ENCODE measurements at places on chromosomes 4 and X. TPM values are rescaled to one million over a fixed set of nuclear protein-coding genes. Genes with fewer than 3 reads are reported as not detected.

SERPINA7 gene
- not detected for total RNA-seq

VCX gene
- total RNA-seq, result not detected

AKAP4 gene
- total RNA-seq, result not detected

AKAP14 gene
- not detected for total RNA-seq

UGT2B17 gene
- not detected for total RNA-seq

DYNLT3 gene
- 54.5 TPM for total RNA-seq

CYSLTR1 gene
- 1.4 TPM for total RNA-seq

SSX4 gene
- not detected for total RNA-seq

FHDC1 gene
- total RNA-seq, result 1.1 TPM

GAB3 gene
- total RNA-seq, result 2.0 TPM

SPATA4 gene
- not detected for total RNA-seq

RHOXF2 gene
- total RNA-seq, result not detected

CXCL3 gene
- 4.8 TPM for total RNA-seq

- DNase-seq, result peak; percentile 81
Observed at GRCh38 chr4:129095811-129096454, at the start of gene C4orf33. Gene C4orf33 (plus strand): TSS chr4:129096152. CDS start chr4:129102611, 6,459 bp downstream.

DNA sequence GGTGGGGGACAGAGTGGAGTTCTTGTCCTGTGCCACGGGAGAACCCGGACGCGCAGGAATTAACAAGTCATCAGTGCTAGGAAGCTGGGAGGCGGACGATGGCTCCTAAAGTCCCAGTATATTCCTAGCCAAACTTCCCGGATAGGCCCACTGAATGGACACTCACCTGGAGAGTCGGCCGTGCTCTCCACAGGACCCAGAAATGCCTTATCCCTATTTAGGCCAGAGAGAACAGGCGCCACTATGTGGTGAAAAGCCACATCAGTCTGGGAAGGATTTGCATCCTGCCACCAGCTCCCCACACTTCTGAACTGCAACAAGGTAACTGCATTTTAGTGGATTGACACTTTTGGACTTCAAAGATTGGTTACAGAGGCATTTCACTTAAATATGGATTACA is 1.1 kb downstream of the CFAP299 start:
- peak; percentile 57 for DNase-seq

DNA sequence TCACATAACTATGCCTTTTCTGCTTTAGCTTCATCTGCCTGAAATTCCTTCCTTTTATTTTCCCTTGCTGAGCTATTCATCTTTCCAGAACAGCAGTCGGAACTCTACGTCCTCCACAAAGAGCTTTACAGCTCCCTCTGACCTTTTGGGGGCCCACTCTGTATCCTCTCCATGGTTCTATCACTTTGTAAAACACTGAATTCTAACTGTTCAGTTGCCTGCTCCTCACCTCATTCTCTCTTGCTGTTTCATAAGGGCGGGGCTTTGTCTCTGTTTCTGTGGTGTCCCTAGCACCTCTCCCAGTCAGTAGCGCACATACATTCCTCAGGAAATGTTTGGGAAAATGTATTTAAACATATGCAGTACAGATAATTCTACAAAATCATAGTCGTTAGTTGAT is 737.0 kb downstream of the RAB28 start:
- DNase-seq, result no peak

- no peak for DNase-seq
Observed at GRCh38 chr4:32000846-32001488, 1280.8 kb downstream of the PCDH7 start.

DNA sequence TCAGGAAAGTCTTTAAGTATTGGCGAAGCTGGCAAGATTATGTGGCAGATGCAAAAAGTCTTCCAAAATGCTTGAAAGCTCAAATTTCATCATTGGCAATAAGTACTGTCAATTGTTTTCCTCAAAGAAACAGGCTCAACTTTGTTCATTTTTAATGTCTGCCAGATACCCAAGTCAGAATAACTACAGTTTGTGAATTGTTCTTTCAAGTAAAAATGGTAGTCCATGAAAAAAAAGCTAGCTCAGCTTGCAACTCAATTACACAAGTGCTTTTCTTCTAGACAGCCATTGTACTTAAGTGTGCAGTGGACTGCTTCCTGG is 70.5 kb downstream of the AFF1 start:
- no peak for DNase-seq

DNA sequence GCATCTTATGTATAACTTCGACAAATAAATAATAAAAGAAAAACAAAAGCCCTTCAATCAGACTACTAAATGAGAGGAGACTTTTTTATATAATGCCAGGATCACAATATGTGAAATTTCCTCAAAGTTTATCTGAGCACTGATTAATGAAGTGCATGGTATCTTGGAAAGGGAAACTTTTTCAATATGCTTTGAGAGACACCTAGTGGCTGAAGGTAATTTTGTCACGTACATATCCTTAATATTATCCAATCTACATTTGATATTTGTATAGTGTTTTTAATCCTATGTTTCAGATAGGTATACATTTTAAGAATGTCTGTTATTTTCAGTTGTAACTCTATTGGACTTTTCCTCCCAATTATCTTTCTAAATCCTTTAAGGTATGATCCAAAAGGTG is 146.8 kb downstream of the KLHL4 start:
- DNase-seq, result no peak

- DNase-seq, result no peak
Observed at GRCh38 chr4:6926681-6927478, 17.3 kb downstream of the TBC1D14 start.

- no peak for DNase-seq
Observed at GRCh38 chrX:65643531-65644052, 23.9 kb upstream of the MSN start.

- DNase-seq, result no peak
Observed at GRCh38 chrX:118772051-118772450, 44.6 kb downstream of the IL13RA1 start.

GRCh38 chr4:8437281-8437680 is 3.2 kb downstream of the ACOX3 start:
- no peak for DNase-seq

- DNase-seq, result no peak
Observed at GRCh38 chr4:8224975-8225625, 26.0 kb downstream of the SH3TC1 start.

DNA sequence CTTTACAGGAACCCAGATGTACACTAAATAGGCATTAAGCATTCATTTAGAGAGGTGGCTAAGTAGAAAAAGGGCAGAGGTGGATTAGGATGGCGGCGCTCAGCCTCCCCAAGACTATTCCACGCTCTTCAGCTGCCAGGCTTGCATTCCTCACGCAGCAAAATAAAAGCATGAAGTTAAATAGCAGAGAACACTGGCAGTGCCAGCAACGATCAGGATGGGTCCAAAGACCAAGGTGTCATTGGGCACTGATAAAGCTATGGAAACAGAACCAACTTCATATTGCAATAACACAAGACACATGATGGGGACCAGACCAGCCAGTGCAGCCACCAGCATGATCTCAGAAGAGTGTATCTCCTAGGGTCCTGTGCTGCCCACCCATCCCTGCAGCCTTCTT is 42.0 kb downstream of the TMEM156 start:
- DNase-seq, result no peak

- no peak for DNase-seq
Observed at GRCh38 chr4:103443324-103443723, 245.2 kb upstream of the CENPE start.

DNA sequence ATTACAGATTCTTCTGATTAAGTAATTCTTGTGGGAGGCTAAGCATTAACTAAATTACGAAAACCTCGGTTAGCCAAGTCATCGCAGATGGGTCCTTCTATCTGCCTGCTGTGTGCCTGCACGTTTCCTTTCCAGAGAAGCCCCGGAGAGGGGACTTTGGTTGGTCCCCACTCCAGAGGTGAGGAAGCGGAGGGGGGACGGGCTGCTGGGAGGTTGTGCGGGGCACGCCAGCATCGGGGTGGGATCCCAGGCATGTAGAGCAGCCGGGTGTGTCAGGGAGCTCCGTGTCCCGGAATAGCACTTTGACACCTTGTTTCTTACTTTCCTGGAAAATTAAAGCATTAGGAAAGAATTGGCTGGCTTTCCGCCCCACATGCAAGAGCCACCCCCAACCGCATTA is 26.6 kb downstream of the PIGG start:
- no peak for DNase-seq

DNA sequence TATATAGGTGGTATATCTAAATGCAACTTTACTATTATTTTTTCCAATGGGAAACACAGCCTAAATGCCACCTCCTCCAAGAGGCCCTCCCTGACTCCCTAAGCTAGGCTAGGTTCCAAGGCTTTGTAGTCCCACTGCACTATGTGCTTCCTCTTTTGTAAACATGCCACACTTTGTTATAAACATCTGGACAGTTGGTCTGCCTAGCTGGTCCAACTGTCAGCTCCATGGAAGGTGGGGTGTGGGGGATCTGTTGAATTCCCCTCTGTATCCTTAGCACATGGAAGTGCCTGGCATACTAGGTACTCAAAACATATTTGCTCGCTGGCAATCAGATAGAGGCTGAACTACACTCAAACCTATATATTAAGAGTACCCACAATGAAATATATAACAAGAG is 63.4 kb downstream of the SLC9A7 start:
- DNase-seq, result no peak

- DNase-seq, result no peak
Observed at GRCh38 chr4:99887837-99888236, 6.4 kb downstream of the LAMTOR3 start.

GRCh38 chr4:8688041-8688907 is 95.7 kb downstream of the CPZ start:
- peak; percentile 48 for DNase-seq

DNA sequence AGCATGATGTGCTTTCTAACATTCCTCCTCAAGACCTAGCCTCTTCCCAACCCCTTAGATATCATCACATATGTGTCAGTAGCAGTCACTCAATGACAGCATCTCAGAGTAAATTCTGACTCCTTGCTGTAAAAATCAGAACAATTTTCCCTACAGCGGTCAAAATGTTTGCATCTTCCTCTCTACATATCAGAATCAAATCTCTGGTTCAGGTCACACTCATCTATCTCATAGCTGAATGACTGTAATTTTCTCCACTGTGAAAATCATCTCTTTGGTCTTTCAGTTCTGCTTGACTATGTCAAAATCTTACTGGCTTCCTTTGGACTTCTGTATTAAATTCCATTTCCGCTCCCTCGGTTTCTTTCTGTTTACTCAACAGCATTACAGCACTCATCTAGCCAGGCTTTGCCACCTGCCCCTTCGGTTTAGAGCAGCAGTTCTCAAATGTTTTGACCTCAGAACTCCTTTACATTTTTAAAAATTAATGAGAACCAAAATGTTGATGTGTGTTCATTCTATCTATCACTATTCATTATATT is 57.3 kb downstream of the AGA start:
- no peak for DNase-seq

DNA sequence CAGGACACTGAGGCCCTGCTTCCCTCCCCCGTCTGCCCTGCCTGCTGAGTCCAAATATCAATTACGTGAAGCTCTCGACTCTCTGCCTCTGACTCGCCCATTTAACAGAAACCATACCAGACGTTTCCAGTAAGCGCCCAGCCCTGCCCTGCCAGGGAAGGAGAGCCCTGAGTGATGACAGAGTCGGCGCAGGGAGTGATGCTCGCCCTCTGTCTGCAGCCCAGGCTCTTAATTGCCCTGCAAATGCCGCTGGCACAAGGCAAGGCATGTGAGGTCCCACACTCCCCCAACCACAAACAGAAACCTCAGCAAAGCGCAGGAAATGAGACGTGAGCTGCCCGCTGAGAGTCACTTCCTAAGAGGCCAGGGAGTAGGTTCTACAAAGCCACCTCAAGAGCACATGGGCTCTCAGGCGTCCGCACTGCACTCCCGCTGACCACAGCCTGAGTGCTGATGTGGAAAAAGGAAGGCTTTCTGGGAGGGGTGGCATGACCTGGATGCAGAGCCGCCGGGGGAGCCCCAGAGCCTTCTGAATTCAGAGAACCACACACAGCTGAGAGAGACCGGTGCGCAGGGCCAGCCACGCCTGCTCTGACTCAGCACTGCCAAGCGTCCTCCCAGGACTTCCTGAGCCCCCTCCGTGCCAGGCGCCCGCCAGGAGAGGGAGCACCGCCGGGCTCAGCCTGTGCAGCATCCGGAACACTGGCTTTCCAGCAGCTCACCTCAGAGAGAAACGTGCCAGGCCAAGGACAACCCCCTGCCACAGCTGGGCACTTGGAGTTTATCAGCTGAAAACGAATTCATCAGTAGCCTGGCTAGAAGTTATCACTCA is 5.3 kb downstream of the ZFYVE28 start:
- peak; percentile 87 for DNase-seq

DNA sequence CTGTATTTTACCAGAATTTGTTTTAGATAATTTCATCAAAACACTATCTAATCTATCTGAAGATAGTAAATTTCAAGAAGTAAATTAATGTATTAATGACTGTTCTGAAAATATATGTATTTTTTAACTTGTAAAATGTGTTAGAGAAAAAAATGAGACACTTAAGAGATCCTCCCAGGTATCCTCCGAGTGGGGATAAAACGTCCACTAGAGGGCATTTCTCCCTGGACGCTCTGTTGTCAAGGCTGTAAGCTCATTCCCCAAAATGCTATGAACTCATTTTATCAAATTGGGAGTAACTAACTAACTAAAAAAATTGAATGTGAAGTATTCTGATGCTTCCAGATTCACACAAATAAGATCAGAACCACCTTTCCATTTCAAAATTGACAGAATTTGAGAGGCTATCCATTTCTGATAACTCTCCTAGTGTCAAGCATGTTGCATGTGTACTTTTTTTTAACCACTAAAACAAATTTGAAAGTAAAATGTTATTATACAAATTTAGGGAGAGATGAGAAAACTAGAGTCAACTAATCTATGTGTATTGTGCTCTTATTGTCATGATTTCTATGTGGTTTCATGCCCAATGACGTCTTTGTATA is 337.3 kb upstream of the HS3ST1 start:
- no peak for DNase-seq

- DNase-seq, result no peak
Observed at GRCh38 chrX:112826023-112826422, 14.6 kb downstream of the AMOT start.

DNA sequence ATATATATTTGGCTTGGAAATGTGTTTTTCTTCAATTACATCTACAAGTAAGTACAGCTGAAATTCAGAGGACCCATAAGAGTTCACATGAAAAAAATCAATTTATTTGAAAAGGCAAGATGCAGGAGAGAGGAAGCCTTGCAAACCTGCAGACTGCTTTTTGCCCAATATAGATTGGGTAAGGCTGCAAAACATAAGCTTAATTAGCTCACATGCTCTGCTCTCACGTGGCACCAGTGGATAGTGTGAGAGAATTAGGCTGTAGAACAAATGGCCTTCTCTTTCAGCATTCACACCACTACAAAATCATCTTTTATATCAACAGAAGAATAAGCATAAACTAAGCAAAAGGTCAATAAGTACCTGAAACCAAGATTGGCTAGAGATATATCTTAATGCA is 26.1 kb downstream of the NUDT6 start:
- DNase-seq, result no peak

- DNase-seq, result peak; percentile 91
Observed at GRCh38 chr4:1347410-1347864, 429 bp downstream of the UVSSA start.

GRCh38 chr4:123952530-123953274 is 556.1 kb downstream of the SPRY1 start:
- DNase-seq, result no peak
